ENCODE measurements at places on chromosomes 6 and 20.
A peak's percentile ranks its signal among the peaks of the same experiment; 100 is the strongest.

DNA sequence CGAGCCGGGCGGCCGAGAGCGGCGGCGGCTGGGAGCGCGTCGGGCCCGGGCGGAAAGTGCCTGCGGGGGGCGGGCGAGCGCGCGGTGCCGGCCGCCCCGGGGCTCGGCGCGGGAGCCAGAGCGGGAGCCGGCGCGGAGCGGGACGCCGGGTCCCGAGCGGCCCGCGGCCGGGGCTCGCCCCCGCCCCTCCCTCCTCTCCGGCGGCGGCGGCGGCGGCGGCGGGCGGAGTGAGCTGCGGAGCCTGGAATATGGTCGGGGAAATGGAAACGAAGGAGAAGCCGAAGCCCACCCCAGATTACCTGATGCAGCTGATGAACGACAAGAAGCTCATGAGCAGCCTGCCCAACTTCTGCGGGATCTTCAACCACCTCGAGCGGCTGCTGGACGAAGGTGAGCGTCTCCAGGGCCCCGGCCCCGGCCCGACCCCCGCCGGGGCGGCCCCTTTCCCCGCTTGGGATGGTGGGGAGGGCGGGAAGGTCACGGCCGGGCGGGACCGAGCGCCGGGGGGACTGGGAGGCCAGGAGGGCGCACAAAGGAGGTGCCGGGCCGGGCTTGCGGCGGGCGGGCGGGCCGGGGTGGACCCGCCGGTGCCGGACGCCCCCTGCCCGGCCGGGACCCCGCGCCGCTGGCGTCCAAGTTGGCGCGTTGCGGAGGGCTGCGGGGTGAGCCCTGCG is 565 bp downstream of the QKI start:
- peak; percentile 17 for DNase-seq

GRCh38 chr20:35663516-35664465 is 909 bp downstream of the CPNE1 start:
- peak; percentile 70 for DNase-seq

- DNase-seq, result no peak
These were observed 172.0 kb downstream of the VEGFA start for GRCh38 chr6:43942011-43942442.

GRCh38 chr20:50339466-50339901 is 148.9 kb downstream of the CEBPB start:
- DNase-seq, result no peak

DNA sequence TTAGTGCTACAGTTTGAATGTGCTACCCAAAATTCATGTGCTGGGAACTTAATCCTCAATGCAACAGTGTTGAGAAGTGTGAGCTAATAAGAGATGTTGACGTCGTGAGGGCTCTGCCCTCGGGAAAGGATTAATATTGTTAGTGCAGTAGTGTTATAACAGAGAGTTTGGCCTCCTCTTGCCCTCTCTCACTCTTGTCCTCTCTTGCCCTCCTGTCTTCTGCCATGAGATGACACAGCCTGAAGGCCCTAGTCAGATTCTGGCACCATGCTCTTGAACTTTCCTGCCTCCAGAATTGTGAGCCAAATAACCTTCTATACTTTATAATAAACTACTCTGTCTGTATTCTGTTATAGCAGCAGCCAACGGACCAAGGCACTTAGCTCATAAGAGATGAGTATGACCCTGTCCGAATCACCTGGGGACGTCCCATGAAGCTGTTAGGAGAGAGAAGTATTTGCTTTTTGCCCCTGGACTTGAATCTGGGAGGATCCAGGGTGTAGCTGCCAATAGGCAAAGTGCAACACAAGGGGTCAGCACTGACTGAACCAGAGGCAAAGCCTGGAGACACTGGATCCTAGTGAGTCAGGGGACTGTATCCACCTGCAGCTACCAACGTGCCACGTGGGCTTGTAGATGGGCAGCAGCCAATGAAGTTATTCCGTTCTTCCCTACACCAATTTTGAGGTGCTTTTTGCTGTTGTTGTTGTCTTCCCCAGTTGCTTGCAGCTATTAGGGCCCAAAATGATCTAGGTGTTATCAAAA is 233.7 kb downstream of the THBS2 start:
- DNase-seq, result no peak

DNA sequence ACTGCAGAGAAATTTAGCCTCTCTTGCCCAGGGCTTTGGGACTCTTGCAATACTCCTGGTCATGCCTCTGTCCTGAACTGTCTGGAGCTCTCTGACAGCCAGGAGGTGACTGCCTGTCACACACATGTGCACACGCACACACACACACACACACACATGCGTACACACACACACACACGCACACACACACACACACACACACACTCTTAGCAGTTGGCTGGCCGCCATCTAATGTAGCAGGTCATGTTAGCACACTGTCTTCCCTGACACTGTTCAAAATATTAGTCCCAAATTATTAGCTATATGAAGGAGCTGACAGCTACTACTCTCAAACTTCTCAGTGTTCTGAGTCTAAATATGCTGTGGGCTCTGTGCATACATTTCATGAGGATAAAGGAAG is 60.9 kb downstream of the IPCEF1 start:
- DNase-seq, result no peak

- no peak for DNase-seq
These were observed 371.1 kb upstream of the POU3F2 start for GRCh38 chr6:98463038-98464000.

GRCh38 chr6:149990661-149991471 is 27.1 kb downstream of the ULBP1 start:
- peak; percentile 22 for DNase-seq

DNA sequence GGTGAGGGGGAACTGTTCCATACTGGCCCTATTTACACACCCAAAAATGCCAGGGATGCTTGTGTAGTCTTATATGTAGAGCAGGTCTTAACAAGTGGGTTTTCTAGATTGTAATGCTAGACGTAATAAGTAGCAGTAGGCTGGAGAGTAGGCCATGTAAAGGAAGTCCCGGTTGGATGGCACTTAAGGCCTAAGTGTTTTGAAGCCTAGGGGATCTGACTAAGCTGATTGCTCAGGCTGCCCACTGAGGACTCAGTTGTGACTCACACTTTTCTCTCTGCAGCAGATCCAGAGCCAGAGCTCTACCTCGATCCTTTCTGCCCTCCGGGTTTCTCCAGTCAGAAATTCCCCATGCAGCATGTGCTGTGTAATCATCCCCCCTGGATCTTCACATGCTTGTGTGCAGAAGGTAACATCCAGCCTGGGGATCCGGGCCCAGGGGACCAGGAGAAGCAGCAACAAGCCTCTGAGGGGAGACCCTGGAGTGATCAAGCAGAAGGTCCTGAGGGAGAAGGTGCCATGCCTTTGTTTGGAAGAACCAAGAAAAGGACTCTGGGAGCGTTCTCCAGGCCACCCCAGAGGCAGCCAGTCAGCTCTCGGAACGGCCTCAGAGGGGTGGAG is 26.6 kb downstream of the ZNF133 start:
- DNase-seq, result no peak

GRCh38 chr6:130997061-130997753 is 65.8 kb downstream of the EPB41L2 start:
- no peak for DNase-seq
